ENCODE measurements at places on chromosomes 7 and 10.

DNA sequence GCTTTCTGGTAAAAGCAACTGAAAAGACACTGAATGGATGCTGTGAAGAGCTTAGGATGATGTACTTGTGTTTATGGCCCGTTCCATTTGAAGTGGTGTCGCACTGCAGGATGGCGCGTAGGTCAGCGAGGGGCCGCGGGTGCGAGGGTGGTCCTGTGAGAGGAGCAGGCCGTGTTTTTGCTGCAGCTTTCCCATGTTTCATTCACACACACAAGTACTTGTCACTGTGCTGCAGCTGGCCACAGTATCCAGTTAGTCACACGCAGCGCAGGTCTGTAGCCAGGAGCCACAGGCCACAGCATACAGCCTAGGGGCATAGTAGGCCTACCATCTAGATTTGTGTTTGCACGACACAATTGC is 23.2 kb downstream of the WIPI2 start:
- no peak for DNase-seq

- no peak for DNase-seq
Measured at GRCh38 chr7:47303695-47304453, 278.0 kb downstream of the TNS3 start.

GRCh38 chr7:156778201-156778600 is 114.8 kb downstream of the LMBR1 start:
- no peak for DNase-seq

DNA sequence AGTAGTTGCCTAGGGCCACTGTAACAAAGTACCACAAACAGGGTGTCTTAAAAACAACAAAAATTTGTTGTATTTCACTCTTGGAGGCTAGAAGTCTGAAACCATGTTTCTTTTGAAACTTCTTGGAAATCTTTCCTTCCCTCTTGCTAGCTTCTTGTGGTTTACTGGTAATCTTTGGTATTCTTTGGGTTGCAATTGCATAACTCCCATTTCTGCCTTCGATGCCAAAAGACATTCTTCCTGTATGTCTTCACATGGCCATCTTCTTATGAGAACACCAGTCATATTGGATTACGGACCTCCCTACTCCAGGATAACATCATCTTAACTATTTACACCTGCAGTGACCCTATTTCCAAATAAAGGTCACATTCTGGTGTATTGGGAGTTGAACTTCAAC is 357.4 kb downstream of the PPP1R3A start:
- no peak for DNase-seq

- DNase-seq = no peak
Measured at GRCh38 chr7:1974290-1975101, 258.2 kb downstream of the MAD1L1 start.

DNA sequence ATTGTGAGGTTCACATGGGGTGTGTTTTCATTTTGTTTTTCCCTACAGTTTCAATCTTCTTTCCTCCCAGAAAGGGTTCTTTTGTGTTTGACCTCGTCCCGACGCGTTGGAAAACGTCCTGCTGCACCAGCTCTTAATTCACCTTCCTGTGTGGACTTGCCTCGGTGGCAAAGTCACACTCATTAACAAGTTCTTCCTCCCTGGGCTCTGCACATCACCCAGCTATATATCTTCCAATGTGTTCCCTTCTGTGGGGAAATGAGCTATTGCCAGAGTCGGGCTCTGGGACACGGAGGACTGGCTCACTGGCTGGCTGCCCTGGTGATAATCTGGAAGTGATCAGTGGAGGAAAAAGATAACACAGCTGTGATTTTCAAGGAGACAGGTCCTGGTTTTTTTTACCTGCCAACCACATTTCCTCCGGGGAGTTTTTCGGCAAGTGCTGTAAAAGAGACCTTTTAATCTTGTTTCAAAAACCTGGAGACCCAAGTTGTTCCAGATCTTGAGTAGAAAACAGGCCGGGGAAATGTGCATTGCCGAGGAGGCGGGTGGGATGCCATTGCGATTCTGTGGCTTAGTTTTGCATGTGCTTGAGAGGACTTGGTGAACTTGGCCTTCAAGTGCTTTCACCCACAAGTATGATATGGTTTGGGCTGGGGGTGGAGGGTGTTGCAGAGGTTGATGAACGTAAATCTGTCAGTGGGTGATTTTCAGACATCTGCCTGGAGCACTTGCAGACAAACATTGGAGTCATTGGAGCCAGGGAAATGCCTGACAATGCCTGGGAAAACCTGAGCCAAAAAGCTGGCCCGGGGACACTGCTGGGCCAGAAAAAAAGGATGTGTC is 96.5 kb upstream of the CREB5 start:
- DNase-seq = no peak

DNA sequence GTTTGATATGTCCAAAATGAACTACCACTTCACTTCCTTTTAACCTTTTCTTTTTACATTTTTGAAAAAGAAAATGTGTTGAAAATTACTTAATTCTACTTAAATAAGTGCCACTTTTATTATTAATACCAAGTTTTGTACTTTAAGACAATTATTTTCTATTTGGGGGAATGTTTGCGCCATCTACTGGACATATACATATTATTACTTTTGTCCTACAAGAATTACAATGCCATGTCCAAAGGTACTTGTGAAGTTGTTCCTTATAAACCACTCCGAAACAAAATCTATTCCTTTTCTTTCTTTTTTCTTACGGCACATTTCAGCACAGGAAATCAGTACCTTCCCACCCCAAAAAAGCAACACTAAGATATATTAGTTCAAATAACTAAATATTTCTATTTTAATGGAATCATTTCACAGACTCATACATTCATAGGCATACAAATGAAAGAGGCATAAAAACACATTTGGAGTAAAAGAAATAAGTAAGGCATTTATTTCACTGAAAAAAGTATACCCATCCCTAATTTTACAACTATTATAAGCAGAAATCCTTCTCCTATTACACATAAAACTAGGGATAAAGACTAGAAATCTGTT is 169.9 kb downstream of the RNF133 start:
- DNase-seq = no peak

DNA sequence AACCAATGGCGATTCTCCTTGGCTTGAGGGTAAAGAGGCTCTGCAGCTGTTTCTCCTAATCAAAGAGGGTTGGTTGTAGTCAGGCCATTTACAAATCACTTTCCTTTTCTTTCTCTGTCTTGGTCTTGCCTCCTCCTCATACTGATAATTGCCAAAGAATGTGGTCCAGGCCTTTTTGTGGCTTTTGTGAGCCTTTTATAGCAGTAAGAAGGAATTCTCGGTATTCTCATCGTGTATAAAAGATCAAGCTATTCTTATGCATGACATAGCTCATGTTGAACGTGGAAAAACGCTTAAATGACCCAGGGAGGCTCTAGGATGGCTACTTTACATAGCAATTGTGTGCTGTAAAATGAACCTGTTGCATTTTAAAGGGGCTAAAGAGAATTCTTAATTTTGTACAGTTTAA is 62.6 kb downstream of the RBM20 start:
- no peak for DNase-seq

DNA sequence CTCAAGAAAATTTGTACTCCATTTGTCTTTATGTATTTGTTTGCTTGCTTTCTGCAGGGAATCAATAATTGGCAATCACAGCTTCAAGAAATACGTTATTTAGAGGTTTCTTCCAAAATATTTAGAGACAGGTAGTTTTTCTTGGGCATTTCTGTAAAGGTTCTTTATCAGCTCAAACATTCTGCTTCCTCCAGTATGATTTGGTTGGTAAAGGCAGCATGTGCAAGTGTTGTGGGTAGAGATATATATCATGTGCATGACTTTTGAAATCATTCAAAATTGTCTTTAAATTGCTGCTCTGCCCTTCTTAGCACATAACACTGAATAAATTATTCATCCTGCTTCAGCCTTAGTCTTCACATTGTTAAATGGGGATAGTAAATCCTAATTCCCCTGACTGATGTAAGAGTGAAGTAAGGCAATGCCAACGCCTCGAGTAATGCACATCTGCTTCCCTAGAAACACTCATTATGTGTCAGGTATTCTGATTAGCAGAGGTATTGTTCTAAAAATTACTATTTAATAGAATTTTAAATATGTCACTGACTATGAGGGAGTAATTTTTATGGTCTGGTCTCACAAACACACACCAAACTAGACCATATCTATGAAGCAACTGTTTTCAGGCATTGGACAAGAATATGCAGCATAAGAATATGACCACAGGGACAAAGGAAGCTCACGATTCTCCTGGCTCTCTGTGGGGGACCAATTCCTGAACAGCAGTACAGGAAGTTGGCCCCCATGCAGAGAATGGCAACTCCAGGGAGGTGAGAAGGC is 77.3 kb upstream of the AKR1E2 start:
- DNase-seq = no peak

DNA sequence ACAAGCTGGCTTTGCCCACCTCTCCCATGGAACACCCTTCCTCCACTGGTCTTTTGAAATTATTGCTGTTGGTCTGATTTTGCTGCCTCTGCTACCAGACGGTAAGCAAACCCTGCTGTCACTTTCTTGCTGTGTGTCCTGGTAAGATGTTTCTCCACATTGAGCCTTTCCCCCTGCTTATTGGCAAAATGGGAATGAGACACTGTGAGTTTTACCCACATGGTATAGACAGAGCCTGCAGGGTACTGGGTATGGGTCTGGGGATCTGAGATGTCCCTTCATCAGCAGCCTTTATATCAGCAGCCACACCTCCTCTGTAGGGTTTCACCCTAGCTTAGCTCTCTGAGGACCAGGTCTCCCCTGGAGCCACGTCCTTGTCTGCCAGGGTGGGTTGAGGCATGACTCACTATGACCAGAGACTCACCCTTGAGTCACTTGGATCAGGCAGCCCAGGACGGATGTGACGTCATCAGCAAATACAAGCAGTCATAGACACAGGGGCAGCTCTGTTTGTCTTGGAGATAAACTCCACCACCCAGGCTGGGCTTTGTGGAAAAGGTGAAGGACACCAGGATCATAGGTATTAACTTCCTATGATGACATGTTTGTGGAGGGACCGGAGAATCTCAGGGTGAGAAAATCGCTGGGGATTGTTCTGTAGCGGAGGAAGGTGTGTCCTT is 17.9 kb upstream of the BAIAP2L1 start:
- peak; percentile 64 for DNase-seq

- no peak for DNase-seq
Measured at GRCh38 chr10:689452-690371, at the start of gene DIP2C. Gene DIP2C, minus strand, starts transcription at chr10:689668. Its CDS starts 90 bp downstream, at chr10:689578.

GRCh38 chr7:144454256-144455039 is 51.0 kb upstream of the NOBOX start:
- no peak for DNase-seq

DNA sequence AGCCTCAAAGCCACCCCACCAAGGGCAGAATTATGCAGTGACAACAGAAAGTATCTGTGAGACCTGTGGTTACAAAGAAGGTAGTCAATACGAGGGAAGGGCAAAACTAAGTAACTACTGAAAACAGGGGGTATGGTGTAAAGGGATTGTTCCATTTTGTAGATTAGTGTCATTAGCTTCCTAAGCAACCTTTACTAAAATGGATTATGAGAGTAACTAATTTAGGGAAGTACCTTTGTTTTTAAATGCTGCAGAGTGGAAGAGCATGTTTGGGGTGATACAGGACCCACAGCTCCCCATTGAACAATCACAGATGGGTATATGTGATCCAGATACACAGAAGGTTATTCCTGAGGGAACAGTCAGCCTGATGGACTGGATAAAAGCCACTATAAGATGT is 51.3 kb upstream of the TAC1 start:
- DNase-seq = no peak

DNA sequence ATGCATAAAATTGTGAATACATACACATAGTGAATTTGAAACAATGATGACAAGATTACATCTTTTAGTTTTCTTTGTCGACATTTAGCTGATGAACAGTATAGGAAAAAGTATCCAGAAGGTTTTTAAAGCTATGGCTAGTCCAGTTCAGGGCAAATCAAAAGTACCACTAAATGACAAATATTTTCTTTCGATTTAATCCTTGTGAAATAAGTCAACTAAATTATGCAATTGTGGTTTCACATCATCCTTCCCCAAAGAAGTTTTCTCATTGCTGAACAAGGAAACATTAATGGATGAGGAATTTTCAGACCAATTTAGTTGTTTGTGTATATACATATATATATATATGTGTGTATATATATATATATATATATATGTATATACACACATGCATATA is 774.0 kb downstream of the DNAJB9 start:
- no peak for DNase-seq

GRCh38 chr10:69090685-69091084 is 2.8 kb downstream of the SRGN start:
- DNase-seq = no peak

DNA sequence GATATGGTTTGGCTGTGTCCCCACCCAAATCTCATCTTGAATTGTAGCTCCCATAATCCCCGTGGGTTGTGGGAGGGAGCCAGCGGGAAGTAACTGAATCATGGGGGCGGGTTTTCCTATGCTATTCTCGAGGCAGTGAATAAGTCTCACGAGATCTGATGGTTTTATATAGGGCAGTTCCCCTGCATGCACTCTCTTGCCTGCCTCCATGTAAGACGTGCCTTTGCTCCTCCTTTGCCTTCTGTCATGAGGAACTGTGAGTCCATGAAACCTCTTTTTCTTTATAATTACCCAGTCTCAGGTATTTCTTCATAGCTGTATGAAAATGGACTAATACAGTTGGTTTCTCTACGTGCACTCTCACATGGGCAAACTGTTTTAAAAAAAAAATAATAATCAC is 207.7 kb downstream of the SLC25A13 start:
- no peak for DNase-seq

GRCh38 chr10:7275761-7276440 is 134.9 kb downstream of the SFMBT2 start:
- DNase-seq = no peak

Data from activated CD8-positive, alpha-beta T cell treated with anti-CD3 and anti-CD28 coated beads for 36 hours (primary cell).